ENCODE measurements at places on chromosomes 5 and 9.
A peak's percentile ranks its signal among the peaks of the same experiment; 100 is the strongest.

DNA sequence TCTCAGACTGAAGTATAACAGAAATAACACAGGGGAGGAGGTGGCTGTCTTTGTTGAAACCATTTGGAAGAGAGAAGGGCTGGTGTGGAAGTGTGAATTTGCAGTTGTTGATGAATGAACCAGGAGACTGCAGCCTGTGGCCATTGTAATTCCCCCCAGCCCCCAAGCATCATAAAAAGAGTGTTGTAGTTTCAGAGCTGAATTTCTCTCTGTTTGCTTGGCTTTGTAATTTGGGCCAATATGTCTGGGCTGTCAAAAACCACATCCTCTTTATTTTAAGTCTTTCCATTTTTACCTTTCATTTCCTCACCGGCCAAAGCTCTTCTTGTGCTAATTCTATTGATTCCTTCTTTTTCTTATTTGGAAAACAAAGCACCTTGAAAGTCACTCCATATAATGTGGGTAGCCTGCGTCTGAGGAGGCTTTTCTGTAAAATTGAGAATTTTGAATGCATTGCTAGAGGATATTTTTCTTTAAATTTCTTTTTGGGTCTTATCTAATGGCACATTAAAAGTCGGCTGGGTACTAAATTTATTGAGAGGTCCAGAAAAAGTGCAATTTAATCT lies 383.3 kb downstream of the OSTF1 start:
- DNase-seq, result no peak

GRCh38 chr5:55855509-55855908 lies 4.4 kb downstream of the IL31RA start:
- DNase-seq, result peak; percentile 2

- no peak for DNase-seq
Observed at GRCh38 chr9:108093773-108094675, 604.5 kb upstream of the KLF4 start.

DNA sequence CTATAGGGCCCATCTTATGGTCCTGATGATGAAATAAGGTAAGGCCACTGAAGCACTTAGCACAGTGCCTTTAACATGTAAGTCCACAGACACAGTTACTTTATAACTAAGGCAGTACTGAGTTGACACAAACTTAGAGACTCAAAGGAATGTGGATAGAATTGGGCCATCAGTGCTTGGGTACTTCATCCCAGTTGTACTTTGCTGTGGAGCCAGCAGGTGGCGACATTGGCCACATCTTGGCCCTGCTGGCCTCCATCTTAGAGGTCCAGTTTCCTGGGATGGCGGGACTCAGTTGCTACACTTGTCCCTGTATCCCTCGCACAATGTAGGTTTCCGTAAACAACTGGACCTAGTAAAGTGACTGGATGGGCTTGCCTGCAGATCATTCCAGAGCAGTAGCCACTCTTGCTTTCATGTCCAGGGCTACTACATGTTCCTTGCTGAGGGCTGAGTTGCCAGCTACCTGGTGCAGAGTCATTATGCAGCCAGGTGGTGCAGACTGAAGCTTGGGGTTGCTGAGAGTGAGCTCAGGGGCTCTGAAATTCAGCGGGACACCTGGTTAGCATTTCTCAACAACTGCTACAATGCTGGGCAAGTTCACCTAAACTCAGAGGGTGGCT lies 10.6 kb downstream of the MTAP start:
- DNase-seq, result peak; percentile 76

DNA sequence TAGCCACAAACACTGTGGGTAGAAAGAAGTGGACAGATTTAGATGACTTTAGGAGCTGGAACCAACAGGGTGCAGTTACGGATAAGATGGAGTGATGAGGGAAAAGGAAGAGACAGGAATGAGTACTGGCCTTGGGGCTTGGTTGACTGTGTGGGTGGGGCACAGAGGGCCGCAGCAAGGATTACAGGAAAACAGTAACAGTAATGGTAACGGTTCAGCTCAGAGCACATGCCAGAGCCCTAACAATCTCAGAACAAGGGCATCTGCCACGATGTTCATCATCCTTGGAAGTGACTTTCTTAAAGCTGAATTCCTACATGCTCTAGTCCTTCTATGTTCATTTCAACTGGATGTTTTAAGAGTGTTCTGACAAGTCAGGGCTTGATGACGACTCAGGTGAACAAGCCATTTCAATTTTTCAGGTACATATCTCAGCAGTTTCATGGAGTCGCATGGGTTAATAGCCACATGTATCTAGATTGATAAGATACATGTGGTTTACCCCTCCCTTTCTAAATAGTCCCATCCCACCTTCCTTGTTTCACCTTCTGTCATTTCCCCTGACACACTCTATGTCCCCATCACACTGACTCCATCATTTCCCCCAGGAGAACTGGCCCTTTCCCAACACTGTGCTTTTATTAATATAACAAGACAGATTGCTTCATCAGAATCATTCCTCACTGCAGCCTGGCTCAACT lies 65.0 kb downstream of the CEMIP2 start:
- DNase-seq, result no peak

DNA sequence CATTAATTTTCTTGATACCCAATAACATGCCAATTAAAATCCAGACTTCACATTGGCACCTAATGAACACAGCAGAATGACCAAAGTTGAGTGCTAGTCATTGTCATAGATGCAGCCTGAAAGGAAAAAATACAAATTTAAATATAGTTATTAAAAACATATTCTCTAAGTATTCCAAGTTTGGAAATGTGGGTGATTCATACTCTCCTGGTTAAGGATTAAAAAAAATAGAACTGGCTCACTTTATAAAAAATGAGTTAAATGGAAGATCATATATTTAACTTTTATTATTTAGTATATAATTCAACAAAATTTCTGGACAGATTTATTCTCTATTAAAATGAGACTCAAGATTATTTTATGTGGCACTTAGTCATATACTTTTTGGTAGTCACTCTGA lies 33.2 kb upstream of the RICTOR start:
- DNase-seq, result no peak

GRCh38 chr5:41154491-41154890 lies 58.8 kb downstream of the C6 start:
- no peak for DNase-seq

- peak; percentile 26 for DNase-seq
Observed at GRCh38 chr9:33263131-33264002, 1.1 kb downstream of the BAG1 start.

GRCh38 chr5:72412283-72413055 lies 92.3 kb downstream of the PTCD2 start:
- DNase-seq, result no peak

- no peak for DNase-seq
Observed at GRCh38 chr5:5025774-5026408, 114.2 kb upstream of the ADAMTS16 start.

DNA sequence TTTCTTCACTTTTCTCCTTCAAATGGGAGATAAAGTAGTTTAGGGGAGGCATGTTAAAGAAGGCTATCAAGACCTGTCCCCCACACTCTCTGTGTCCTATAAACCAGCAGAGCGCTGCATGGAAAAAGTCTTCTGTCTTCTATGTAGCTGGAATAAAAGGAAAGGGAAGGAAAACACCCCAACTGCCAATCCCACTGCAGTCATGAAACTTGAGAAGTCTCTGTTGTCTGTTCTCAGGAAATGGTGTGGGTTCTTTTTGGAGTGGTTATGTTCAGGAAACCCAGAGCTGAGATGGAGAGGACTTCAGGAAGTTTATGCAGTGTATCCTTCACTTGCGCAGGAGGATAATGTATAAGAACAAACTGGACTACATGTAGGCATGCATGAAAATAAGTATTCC lies 274.3 kb downstream of the GAS1 start:
- no peak for DNase-seq

DNA sequence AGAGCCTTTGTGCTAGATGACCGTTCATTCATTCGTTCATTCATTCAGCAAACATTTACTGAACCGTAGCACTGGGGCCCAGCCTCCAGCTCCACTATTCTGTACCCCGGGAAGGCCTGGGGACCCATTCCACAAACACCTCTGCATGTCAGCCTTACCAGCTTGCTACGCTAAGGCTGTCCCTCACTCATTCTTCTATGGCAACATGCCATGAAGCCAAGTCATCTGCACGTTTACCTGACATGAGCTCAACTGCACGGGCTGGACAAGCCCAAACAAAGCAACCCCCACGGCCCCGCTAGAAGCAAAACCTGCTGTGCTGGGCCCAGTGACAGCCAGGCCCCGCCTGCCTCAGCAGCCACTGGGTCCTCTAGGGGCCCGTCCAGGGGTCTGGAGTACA lies 6.0 kb downstream of the CEL start:
- DNase-seq, result no peak

- DNase-seq, result no peak
Observed at GRCh38 chr9:124088476-124088837, 76.9 kb downstream of the LHX2 start.

DNA sequence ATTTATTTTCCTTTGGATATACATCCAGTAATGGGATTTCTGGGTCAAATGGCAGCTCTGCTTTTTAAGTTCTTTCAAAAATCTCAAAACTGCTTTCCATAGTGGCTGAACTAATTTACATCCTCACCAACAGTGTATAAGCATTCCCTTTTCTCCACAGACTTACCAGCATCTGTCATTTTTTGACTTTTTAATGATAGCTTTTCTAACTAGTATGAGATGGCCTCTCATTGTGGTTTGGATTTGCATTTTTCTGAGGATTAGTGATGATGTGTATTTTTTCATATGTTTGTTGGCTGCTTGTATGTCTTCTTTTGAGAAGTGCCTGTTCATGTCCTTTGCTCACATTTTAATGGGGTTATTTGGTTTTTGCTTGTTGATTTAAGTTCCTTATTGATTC lies 90.0 kb upstream of the HMHB1 start:
- DNase-seq, result no peak

DNA sequence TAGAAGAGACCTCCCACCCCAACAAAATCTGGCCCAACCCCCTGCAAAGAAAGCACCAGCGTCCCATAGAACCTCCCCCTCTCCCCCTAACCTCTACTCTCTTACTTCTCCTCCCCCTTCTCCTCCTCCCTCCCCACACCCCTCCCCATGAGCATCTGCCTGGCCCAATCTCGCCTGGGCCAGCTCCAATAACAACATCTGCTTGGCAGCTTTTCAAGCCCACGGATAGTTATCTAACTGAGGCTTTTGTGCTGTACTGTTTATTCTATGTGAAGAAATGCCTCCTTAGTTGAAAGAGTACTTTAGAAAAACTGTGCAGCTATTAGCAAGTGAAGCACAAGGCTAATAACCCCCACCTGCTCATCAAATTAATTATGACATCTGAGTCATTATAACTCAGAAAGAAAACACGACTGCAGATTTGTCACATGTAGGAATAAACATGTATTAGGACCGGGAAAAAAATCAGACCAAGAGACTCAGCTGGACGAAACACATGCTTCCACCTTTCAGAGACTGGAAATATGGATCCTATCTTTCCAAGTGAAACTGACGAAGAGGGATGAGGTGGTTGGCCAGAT lies 42.8 kb downstream of the NFIB start:
- DNase-seq, result no peak

DNA sequence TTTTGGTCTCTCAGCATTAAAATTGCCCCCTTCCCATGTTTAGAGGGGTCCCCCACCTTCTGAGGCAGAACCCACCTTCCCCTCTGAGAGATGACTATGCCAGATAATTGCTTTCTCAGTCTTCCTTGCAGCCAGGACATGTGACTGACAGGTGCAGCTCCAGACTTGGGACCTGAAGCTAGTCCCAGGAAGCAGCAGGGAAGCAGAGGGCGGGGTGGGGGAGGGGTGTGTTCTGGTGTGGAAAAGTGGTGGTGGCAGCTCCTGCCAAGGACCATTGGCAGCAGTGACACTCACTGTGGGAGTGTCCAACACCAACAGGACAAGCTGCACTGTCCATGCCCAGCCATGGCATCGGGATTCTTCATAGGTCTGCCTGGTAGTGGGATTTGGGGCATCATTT lies 2.3 kb downstream of the EIF4E1B start:
- no peak for DNase-seq

- DNase-seq, result no peak
Observed at GRCh38 chr5:67194166-67194565, 2.4 kb downstream of the CD180 start.

DNA sequence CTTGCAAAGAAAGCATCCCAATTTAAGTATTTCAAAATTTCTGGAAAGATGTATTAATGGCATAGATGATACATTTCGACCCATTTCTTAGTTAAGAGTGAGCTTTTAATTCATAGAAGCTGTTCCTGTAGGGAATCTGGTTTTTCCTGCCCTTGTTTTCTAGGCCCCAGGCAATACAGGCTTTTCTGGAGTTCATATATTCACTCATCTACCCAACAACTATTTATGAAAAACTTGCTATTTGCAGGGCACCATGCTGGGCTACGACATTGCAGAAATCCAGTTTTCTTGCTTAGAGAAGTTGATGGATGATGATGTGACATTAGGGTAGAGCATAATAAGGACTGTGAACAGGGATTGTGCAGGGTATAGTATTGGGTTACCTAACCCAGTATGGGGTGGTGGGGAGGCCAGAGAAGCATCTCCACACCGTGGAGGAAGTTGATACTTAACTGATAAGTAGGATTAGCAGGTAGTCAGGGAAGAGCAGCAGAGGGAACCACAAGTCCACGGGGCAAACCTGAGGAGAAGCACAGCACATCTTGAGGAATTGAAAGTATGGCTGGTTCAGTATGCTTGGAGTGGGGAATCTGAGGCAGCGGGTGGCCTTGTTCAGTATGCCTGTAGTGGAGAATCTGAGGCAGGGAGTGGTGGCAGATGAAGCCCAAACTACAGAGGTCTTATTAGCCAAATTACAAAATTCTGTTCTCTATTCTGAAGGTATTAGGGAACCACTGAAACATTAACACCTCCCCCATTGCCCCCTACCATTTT lies 247.5 kb downstream of the ARRDC3 start:
- DNase-seq, result no peak

GRCh38 chr9:23733495-23734078 lies 92.5 kb downstream of the ELAVL2 start:
- no peak for DNase-seq

GRCh38 chr5:57176350-57176857 lies 2.5 kb downstream of the GPBP1 start:
- peak; percentile 51 for DNase-seq

DNA sequence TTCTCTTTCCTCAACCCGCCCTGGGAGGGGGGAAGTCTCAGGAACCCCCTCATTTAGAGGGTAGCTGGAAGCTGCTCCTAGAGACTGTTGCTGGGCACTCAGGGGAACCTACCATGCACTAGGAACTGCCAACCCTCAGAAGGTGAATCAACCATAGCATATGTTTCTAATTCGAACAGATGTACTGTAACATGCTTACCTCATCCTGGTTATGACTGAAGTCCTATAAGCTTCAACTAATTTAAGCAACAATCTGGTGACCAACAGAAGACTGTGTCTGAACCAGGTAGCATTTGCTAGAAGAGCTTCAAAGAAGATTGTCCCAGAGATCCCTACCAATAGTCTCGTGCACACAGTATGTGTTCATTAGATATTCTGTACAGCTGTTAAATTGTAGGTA lies 5.7 kb upstream of the PRDM6 start:
- DNase-seq, result no peak

Measured in CD4-positive, alpha-beta T cell treated with Interleukin-12 subunit alpha and Interleukin-12 subunit beta, for 1 hour (primary cell).